ENCODE measurements at places on chromosomes 12 and 14. TPM values are rescaled to one million over a fixed set of nuclear protein-coding genes. Genes with fewer than 3 reads are reported as not detected.

The KRT77 gene
- total RNA-seq = 0.11 TPM

The SDR9C7 gene
- total RNA-seq = not detected

GRCh38 chr14:69693801-69694729, 72.9 kb upstream of the SRSF5 start:
- H3K4me3 ChIP-seq = no peak overlapping the region
- H3K36me3 ChIP-seq = peaks cover 9% of the 10 kb centered on the region
- no peak for DNase-seq
- H3K27ac ChIP-seq = no peak overlapping the region

The C12orf50 gene
- total RNA-seq = 0.17 TPM

- H3K36me3 ChIP-seq = no peaks in the 10 kb centered on the region
- H3K27ac ChIP-seq = no peak overlapping the region
- H3K4me1 ChIP-seq = peaks cover 7% of the 10 kb centered on the region
- no peak overlapping the region for H3K4me3 ChIP-seq
Observed at GRCh38 chr12:125983784-125984500, 918.7 kb downstream of the AACS start.

DNA sequence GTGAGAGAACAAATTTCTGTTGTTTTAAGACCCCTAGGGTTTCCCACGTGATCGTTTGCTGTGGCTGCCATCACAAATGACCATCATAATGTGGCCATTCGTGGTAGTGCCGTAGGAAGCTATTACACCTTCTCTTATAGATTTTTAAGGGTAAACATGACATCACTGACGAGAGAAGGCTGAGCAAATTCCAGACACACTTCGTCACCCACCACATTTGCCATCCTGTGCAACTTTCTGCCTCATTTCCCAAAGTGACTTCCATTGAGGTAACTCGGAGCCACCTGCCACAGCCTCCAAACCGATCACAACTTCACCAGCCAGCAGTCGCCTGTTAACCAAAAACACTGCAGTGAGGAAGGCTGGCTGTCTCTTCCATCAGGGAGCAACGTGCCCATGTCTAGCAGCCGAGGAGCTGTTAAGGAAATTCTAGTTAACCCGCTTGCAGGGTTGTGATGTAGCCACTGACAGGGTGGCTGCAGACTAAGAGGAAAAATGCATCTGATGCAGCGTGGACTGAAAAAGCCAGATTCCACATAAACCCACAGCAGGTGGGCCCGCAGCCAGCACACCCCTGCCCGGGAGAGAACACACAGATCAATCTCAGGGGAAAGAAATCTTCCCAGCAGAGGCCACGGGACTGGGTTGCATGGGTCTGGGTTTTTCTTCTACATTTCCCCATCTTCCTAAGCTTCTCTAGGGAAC, 44.6 kb downstream of the CCDC85C start:
- H3K4me3 ChIP-seq = no peak overlapping the region
- no peaks in the 10 kb centered on the region for H3K4me1 ChIP-seq
- no peaks in the 10 kb centered on the region for H3K36me3 ChIP-seq
- no peak for DNase-seq
- no peak overlapping the region for H3K27ac ChIP-seq

The EMP1 gene
- total RNA-seq = 9.0 TPM

The ACOT6 gene
- total RNA-seq = not detected

The TEX52 gene
- total RNA-seq = not detected

The NPFF gene
- total RNA-seq = not detected
